ENCODE measurements at places on chromosomes 16 and 17.

DNA sequence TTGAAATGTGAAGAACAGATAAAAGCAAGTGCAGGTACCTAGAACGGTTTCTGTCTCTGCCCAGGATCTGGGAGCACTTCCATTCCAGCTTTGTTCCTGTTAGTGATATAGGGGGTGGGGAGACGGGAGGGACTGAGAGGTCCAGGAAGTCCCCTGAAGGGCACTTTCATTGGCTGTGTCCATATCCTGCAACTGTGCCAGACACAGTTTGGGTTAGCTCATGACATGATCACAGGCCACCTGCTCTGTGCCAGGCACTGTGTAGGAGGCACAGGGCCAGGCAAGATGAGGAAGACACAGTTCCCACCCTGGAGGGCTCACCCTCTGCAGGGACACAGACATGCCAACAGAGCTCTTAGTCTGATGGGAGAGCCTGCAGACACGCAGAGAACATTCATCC, 7.9 kb downstream of the CBLN1 start:
- DNase-seq = no peak

DNA sequence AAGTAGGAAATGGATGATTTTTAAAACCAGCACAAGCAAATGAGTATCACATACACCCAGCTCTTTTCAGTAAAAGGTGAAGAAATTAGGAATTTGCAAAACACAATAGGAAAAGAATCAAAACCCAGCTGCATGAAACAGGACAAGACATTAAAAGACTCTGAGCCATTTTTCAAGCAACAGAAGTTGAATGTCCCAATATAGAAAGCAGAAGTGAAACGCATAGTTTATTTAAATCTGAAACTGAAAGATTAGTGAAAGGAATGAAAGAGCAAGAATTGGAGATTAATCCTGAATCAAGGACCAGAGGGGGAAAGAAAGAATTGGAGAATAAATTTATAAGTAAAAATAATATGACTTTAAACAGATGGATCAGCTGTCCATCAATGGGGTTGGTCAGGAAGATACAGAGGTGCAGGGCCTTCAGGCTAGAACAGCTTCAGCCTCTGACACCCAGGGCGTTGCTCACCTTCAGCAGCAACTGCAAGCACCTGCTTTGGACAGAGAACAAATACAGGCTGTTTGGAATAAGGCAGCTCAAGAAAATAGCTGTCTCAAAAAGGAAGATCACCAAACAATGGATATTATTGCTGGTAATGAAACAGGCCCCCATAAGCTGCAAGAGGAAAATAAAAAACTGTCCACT, 3.9 kb upstream of the ARHGAP17 start:
- no peak for DNase-seq

- DNase-seq = peak; percentile 22
These were observed 3.3 kb downstream of the POLR3E start for GRCh38 chr16:22300427-22301071.

GRCh38 chr17:5378566-5379207, 40.8 kb downstream of the NUP88 start:
- no peak for DNase-seq

- DNase-seq = no peak
These were observed 52.1 kb downstream of the KLHDC4 start for GRCh38 chr16:87713451-87714229.

GRCh38 chr16:82116535-82116934, 53.5 kb downstream of the MPHOSPH6 start:
- DNase-seq = no peak

DNA sequence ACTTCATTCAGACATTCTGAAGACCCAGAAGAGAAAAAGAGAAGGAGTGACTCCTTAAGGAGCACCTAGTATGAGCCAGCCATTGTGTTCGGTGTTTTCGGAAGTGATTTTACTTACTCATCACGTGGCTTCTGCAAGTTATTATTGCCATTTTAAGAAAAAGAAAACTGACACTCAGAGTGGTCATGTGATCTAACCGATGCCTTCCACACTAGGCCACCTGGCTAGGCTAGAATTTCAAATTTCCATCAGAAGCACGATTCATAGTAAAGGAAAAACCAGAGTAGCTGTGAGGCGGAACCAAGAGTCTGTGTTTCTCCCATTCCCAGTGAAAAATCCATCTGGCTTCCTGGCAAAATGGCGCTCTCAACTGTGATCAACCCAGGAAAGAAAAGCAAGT, 32.0 kb downstream of the GTF3C1 start:
- DNase-seq = no peak

GRCh38 chr17:17504341-17505140, 8.3 kb upstream of the RASD1 start:
- DNase-seq = no peak

- no peak for DNase-seq
These were observed 191.8 kb upstream of the CHMP6 start for GRCh38 chr17:80799538-80800480.

GRCh38 chr16:57748596-57748995, 13.0 kb downstream of the KATNB1 start:
- DNase-seq = no peak
